ENCODE measurements at places on chromosomes 7 and 10.

DNA sequence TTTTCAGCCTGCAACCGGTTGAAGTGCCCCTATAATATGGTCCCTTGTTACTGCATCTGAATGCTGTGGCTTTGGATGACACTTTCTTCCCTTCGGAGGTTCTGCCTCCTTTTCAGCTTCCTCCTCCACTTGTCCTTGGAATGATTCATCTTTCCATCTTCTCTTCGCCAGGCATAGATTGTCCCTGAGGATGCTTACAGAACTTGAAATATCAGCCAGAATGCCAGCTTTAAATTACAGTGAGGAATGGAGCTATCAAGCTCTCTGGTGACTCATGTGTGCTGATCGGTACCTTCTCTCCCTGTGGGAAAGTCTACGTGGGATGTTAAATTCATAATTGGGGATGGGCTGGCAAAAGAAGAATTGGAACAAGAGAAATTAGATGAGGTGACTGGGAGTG, 45.9 kb upstream of the PDK4 start:
- no peak for DNase-seq

DNA sequence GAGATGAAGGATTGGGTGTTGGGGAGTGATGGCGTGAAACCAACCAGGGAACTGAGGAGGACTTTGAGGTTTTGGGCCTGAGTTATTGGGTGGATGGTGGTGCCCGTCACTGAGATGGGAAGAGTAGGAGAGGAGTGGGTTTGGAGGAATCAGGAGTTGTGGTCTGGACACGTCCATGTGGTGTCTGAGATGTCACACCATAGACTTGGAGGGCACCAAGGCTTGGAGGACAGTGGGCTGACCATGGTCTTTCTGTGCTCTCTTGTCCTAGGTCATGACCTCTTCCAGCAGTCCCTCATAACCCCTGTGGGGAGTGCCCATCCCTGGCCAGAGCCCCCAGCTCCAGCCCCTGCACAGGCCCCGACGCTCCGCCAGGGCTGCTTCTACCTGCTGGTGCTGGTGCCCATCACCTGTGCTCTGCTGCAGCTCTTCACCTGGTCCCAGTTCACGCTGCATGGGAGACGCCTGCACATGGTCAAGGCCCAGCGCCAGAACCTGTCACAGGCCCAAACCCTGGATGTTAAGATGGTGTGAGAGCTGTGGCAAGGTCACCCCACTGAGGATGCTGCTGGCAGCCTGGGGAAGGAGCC, 24.2 kb upstream of the C10orf95 start:
- DNase-seq = no peak

DNA sequence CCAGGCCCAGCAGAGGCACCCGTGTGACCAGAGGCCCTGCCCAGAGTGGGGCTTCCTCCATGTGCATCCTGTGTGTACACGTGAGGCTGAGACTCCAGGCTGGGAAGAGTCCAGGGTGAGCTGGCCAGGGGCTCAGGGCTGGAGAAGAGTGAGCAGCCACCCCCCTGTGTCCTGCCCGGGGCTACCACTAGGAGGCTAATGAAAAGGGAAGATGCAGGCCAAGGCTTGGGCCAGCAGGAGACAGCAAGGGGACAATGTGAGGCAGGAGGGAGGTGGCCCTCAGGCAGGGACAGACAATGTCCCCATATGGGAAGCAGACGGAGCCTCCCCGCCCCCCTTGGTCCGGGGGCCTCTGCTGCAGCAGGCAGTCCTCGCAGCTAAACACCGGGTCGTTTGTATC, 102.0 kb downstream of the HIF1AN start:
- no peak for DNase-seq

DNA sequence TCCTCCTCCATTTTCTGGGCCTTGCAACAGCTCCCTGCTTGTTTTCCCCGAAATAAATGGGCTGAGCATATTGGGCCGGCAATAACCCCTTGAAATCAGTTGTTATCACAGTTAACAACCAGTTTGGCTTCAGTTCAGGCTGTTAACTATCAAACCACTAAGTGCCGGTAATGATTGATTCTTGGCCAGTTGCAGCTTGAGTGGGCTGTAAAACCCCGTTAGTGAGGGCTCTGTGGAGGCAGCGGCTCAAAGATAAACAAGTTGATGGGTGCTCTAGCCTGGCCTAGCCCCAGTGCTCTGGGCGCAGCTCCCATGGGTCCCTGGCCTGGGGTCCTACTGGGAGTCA, 8.3 kb downstream of the FGF8 start:
- no peak for DNase-seq

DNA sequence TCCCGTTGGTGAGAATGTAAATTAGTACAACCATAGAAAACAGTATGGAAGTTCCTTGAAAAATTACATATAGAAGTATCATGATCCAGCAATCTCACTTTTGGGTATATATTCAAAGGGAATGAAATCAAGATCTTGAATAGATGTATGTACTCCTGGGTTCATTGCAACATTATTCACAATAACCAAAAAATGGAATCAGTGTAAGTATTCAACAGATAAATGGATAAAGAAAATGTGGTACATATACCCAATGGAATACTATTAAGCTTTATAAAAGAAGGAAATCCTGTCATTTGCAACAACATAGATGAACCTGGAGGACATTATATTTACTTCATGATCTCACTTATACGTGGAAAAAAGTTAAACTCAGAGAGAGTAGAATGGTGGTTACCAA, 86.8 kb downstream of the TRIM24 start:
- no peak for DNase-seq

DNA sequence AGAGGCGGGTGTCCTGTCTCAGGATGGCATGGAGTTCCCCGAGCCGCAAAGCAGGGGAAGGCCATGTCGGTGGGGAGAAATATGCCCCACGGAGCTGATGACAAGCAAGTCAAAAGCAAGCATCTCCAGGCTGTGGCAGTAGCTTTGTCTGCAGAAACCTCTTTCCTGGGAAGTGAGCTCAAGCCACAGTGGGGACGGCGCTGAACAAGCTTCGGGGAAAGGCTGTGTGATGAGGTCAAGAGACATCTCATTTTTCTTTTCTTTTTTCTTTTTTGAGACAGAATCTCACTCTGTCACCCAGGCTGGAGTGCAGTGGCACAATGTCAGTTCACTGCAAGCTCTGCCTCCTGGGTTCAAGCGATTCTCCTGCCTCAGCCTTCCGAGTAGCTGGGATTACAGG, 62.6 kb downstream of the ELFN1 start:
- no peak for DNase-seq

- DNase-seq = no peak
These were observed 17.1 kb upstream of the PTF1A start for GRCh38 chr10:23174977-23175512.

DNA sequence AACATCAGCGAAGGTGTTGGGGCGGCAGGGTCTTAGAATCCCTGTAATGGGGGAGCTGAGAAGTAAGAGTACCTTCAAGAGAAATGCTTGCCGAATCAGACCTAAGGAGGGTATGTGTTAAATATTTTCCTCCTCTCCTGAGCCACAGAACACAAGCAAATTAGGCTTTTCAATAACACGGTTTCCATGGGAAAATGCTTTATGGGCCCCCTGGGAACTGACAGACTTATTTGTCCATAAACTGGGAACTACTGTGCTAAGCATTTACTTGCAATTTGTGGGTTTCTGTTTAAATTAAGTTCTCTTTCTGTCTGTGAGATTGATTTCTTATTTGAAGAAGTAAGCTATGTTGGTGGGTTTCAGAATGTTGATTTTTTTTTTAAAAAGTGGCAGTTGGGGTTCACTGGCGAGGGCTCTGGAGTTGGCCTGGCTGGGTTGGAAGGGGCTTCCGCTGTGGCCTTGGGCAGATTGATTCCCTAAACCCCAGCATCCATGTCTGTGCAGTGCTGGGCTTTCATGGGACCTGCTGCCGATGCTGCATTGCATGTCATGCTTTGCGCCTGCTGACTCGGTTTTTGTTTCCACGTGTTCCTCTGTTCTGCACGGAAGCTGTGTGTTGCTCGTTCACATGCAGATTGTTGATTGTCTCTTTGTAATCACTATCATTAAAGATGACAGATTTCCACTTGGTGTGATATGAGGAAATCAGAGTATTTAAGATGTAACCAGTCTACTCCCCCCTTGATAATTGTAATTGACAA, 7.2 kb downstream of the RBM17 start:
- no peak for DNase-seq

- no peak for DNase-seq
These were observed 98.4 kb downstream of the PIP4K2A start for GRCh38 chr10:22615819-22616499.

GRCh38 chr10:122980209-122981065, at the start of gene PSTK:
PSTK (plus strand) TSS chr10:122980401; CDS start chr10:122980480, 79 bp downstream.
- DNase-seq = peak; percentile 82

- DNase-seq = no peak
These were observed 64.6 kb downstream of the HERPUD2 start for GRCh38 chr7:35630024-35630972.

DNA sequence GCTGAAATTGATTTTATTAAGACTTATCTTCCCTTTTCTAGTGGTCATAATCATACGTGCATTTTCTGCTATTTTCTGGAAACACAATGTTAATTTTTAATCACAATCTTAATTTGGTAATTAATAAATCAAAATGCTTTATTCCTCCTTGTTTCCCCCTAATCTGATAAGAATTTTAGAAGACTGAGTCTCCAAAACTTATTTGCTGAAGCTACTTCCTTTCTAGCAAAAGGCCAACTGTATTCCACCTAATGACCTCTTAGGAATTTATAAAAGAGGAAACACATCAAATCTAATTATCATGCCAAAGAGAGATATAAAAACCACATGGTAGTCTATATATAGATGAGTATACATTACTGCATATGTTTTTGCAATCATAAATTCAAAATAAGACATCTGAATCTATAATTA, 140.6 kb downstream of the GNAI1 start:
- DNase-seq = no peak

DNA sequence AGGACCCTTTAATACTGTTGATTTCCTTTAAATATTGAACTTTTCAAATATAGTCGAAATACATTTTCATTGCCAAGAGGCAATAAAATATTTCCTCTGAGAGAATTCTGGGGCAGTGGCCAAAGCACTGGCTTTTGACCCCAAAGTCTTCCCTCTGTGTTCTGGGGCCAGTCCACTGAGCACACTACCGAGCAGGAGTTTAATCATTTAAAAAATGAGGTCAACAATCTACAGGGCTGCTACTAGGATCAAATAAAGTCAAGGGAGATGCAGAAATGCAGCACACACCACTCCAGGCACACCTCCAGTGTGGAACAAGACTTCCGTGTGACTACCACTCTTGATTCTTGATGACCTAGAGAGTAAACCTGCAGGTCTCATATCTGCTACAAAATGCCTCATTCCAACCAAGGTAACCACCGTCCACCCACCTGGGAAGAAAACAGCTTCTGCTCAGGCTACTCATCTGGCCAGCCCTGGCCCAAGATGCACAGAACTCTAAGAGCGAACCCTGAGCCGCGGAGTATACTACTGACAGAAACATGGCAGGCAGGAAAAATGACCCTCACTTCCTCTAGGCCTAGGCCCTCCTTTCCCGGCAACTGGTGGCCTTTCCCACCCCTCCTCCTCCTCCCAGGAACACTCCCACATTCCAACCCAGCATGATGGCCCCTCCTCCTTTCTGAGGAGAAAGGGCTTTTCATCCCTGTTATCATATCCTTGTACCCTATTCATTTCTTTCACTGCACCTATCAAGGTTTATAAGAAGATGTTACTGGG, 97.7 kb downstream of the ALOX5 start:
- no peak for DNase-seq
